ENCODE measurements at places on chromosomes 2 and 18. TPM values are rescaled to one million over a fixed set of nuclear protein-coding genes. Genes with fewer than 3 reads are reported as not detected.

PRKAG3 gene
- polyA plus RNA-seq, result 0.07 TPM

DNA sequence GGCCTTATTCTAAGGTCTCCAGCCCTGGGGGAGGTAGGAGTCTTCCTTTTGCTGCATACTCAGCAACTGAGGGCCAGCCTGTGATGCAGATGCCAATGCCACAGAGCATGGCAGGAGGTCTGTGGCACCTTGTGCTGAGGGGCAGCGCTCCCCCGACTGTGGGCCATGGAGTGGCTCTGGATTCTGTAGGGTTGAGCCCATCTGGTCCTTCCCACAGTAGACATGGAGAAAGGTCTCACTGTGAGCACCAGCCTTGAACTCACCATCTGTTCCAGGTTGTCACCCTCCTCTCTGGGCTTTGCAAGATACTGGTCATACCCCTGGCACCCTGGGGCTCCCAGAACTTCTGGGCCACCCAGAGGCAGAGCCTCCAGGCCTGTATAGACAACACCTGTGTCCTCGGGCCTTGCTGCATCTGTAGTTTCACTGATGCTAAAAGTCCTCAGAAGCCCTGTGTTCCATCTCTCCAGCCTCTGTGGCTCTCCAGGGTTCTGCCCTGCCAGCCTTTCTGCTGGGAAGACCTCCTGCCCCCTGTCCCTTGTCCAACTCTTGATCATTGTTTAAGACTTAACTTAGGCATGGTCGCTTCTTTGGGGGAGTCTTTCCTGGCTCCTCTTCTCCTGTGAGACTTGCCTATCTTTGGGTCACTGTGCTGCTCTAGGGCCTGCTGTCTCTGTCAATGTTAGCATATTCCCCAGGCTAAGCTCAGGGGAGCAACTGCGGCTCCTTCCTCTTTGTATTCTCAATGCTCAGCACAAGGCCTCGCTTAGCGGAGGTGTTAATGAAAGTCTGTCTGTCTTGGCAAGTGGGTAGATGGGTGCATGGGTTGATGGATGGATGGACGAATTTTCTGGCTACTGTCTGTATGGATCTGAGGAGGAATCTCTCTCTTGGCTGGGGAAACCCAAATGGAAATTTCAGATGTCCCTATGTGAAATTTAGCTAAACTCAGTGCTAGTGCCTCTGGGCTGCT is 160.9 kb downstream of the DYSF start:
- H3K36me3 ChIP-seq, result no peaks in the 10 kb centered on the region
- H3K4me3 ChIP-seq, result no peak overlapping the region
- no peak overlapping the region for H3K27ac ChIP-seq
- no peak for DNase-seq
- H3K27me3 ChIP-seq, result no peaks in the 10 kb centered on the region
- peaks cover 6% of the 10 kb centered on the region for H3K4me1 ChIP-seq

DSEL gene
- polyA plus RNA-seq, result 8.4 TPM

GRCh38 chr2:194819367-194819766 is 837.7 kb upstream of the SLC39A10 start:
- H3K36me3 ChIP-seq, result no peaks in the 10 kb centered on the region
- no peak for DNase-seq
- H3K27ac ChIP-seq, result no peak overlapping the region
- H3K27me3 ChIP-seq, result no peaks in the 10 kb centered on the region

MOGAT1 gene
- not detected for polyA plus RNA-seq

- no peaks in the 10 kb centered on the region for H3K36me3 ChIP-seq
- H3K4me3 ChIP-seq, result no peak overlapping the region
- no peak for DNase-seq
- H3K27me3 ChIP-seq, result peaks cover 26% of the 10 kb centered on the region
- H3K4me1 ChIP-seq, result no peaks in the 10 kb centered on the region
These were observed 14.0 kb downstream of the CXCR1 start for GRCh38 chr2:218152777-218153176.

DNA sequence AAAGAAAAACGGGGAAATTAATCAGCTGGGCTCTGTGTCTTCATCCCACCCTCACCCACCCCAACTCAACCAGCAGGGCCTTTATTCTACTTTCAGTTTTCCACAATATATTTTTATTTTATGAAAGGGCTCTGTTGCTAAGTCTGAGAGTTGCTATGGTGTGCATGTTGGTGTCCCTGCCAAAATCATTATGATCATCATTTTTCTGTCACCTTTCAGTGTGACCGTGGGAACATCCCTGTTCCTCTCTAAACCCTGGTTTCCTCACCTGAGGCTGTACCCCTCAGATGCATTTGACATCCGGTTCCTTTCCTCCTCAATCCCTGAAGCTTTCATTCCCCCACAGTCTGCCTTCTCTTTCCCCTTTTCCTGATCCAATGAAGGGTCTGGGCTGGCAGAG is 180.5 kb downstream of the ZFP36L2 start:
- H3K4me3 ChIP-seq, result no peak overlapping the region
- H3K4me1 ChIP-seq, result peaks cover 67% of the 10 kb centered on the region
- no peaks in the 10 kb centered on the region for H3K27me3 ChIP-seq
- DNase-seq, result no peak
- H3K27ac ChIP-seq, result peak overlapping the region; percentile 77

RESP18 gene
- 0.46 TPM for polyA plus RNA-seq

PAIP2B gene
- polyA plus RNA-seq, result 4.1 TPM
